Spleen (tissue), 13 donors: ENCODE measurements at places on chromosomes 12 and 14. TPM values are rescaled to one million over a fixed set of nuclear protein-coding genes. Genes with fewer than 3 reads are reported as not detected.

- DNase-seq = no peak
Measured at GRCh38 chr12:31533470-31533869, 57.5 kb downstream of the DENND5B start.

VDR gene
- total RNA-seq = 10.5 TPM

DNA sequence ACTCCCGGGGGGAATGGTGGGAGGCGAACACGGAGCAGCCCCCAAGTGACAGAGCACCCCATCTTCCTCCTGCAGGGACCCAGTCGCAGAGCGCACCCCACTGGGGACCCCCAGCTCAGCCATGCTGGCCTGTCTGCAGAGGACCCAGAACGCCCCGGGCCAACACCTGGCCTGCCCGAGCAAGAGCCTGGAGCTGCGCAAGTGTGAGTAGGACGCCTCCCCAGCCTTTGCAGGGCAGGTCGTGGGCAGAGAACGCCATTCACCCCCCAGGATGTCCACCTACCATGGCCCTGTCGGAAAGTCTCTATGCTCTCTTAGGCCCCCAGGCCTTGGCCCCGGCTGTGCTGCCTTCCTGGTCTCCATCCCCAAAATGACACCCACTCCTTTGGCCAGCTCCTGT lies 30.4 kb downstream of the FAM222A start:
- peak; percentile 59 for DNase-seq

DNA sequence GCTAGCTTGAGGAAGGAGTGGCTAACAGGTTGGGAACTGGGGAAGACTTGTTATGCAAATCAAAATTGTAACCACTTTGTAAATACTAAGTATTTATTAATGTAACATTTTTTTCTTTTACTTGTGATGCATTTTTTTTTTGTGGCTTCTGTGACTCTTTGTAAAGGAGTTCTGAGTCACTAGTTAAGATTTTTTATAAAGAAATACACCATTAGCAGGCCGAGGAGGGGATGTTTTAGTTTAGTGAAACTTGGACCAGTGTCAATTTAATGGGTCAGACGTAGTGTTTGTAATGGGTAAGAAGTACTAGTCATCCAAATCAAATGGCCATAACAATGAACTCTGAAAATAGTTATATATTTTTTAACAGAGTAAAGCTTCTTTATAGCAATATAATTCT lies 43.1 kb downstream of the AKAP6 start:
- no peak for DNase-seq

DNA sequence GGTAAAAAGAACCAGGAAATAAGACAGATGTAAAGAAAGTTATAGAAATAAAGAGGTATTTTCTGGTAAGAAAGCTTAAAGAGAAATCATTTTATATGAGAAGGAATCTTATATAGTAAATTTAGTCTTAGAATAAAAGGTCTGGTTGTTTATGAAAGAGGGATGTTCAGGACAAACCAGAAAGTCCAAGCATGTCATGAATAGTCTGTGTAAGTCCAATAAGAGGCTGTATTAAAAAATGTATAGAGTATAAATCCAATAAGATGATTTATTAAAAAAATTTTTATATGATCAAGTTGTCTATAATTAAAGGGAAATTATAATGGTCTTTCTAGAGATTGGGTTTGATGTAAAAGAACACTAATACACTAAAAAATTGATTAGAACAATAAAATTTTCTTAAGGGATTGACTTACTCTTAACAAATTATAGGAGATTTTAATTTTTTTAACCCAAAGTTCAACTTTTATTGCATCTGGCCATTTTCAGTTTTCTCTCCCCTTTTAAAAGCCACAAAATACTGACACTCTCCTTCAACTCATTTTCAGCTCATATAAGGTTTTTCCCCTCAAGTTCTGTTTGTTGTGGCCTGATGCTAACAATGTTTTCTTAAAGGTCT lies 35.1 kb downstream of the ST8SIA1 start:
- DNase-seq = no peak

ST8SIA1 gene
- total RNA-seq = 5.8 TPM

GRCh38 chr12:123559468-123559867 lies 24.9 kb upstream of the TMED2 start:
- DNase-seq = no peak

DNA sequence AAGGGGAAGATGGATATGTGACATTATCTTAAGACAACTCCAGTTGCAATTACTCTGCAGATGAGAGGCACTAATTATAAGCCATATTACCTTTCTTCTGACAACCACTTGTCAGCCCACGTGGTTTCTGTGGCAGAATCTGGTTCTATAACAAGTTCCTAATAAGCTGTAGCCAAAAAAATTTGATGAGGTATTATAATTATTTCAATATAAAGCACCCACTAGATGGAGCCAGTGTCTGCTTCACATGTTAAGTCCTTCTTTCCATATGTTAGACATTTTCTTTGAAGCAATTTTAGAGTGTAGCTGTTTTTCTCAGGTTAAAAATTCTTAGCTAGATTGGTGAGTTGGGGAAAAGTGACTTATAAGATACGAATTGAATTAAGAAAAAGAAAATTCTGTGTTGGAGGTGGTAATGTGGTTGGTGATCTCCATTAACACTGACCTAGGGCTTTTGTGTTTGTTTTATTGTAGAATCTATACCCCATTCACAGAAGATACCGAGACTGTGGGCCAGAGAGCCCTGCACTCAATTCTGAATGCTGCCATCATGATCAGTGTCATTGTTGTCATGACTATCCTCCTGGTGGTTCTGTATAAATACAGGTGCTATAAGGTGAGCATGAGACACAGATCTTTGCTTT lies 36.9 kb downstream of the PSEN1 start:
- DNase-seq = no peak

DNA sequence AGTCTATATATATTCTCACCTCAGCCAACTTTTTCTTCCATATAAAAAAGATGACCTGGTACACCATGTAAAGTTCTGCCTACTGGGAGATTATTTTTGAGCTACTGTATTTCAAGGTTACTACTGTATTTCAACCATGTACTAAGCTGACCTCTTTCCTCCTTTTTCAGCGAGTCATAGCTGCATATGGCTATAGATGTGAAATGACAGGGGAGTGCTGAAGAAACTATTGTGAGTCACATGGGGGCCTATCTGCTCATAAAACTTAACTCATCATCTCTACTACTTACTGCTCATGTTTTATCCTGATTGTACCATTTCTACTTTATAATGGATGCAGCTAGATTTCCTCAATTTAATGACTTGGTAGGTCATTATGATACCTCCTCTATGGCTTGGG lies 571.4 kb upstream of the ATP2B1 start:
- DNase-seq = no peak

SIRT4 gene
- total RNA-seq = 2.0 TPM

DNA sequence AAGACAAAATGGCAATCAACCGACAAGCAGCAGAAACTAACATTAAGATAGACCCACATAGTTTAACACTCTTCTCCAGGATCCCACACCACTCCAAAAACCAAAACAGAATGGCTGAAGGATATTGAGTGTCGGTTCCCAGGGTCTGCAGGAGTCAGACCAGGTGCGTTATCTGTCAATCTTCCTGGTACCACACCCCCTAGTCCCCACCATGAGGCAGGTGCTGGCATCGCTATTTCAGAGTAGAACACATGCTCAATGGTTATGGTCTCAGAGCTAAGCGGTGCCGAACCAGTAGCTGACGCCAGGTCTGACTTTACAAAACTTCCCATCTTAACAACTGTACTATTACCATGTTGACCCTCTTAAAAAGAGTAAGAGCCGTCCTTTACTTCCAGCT lies 10.2 kb downstream of the STX2 start:
- DNase-seq = no peak

DNA sequence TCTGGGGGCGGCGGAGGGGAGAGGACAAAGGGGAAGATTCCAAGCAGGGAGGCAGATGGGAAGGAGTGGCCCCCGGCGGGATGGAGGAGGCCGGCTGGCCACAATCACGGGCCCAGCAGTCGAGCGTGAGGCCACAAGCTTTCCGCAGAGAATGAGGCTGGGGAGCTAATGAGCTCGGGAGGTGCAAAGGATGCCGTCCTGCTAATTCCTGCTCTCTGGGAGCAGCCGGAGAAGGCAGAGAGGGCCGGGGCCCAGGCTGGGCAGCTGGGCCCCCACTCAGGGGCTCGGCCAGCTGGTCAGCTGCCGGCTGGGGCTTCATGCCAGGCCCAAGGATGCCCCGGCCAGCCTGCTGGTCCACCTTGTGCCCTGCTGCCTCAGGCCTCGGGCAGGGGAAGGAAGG lies 98.1 kb upstream of the LHX5 start:
- no peak for DNase-seq

GRCh38 chr14:91115986-91116770 lies 2.3 kb downstream of the DGLUCY start:
- DNase-seq = no peak

DNA sequence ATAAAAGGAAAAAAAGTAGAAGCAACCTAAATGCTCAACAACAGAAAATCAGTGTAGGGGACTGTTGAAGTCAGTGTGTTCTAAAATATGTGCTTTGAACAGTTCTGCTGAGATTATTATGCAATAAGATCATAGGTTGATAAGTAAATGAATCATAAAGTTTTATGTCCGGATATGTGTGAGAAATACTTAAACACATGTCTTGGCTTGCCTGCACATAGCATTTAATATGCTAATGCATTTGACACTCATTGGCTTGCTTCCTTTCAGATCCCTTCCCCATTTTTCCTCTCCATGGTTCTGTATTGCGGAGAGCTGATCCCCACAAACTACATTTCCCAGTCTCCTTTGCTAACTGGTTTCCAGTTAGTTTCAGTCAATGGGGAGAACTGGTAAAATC lies 573.8 kb upstream of the TBX3 start:
- DNase-seq = no peak

KRT3 gene
- not detected for total RNA-seq

GRCh38 chr12:121214855-121215745 lies 5.2 kb downstream of the P2RX4 start:
- DNase-seq = peak; percentile 28

DNA sequence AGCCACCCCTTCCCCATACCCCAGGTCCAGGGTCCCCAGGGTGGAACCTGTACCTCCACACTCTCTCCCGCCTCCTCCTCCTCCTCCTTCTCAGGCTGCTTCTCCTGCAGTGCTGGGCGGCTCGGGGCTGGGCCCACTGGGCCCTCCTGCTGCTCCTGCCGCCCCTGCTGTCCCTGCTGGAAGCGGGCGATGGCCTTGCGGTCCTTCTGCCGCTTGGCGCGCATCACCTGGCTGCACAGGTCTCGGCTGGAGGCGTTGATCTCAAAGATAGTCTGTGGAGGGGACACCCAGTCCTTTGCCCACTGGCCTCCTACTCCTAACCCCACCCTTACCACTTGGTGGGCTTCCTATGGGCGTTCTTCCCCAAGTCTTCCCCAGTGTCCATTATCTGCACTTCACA lies 14.5 kb downstream of the CFAP73 start:
- no peak for DNase-seq

ALDH1L2 gene
- 5.0 TPM for total RNA-seq

DNA sequence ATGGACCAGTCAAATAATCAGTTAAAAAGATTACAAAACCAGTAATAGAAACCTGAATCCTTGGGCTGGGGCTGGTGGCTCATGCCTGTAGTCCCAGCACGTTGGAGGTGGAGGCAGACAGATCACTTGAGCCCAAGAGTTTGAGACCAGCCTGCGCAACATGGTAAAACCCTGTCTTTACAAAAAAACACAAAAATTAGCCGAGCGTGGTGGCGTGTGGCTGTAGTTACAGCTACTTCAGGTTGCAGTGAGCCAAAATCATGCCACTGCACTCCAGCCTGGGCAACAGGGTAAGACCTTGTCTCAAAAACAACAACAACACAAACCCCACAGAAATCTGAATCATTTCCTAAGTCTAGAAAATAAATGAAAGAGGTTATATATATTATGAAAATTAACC lies 100.6 kb downstream of the HEATR5A start:
- no peak for DNase-seq

HCAR1 gene
- 1.5 TPM for total RNA-seq

DNA sequence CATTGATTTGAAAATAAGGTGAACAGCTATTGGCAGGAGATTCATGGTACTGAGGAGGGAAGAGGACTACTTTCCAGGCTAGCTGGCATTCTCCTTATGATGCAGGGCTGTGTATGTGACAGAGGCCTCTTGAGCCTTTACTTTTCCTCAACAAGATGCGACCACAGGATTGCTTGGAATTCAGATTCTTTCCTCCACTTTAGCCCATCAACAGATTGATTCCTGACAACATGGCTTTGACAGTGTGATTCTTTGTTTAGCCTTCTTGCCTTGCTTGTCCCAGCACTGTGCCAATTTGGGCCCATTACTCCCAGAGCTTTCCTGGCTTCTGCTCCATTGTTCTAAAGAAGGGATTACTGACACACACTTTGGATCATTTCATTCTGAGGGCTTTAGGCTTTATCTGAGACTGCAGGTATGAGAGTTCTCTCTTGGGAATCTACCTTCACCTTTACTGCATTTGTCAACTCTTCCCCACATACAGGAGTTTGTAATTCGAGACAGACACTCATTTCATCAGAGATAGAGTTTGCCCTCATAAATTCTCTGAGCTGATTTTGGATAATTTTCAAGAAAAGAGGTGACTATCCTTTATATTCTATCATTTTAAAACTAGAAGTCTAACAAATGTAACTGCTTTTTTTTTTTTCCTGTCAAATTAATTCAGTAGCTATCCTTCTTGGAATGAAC lies 206.4 kb upstream of the GZMB start:
- DNase-seq = no peak

GRCh38 chr14:69289811-69290520 lies 30.0 kb downstream of the GALNT16 start:
- DNase-seq = no peak

- DNase-seq = no peak
Measured at GRCh38 chr14:36579001-36579555, 3.3 kb downstream of the NKX2-8 start.

GRCh38 chr14:94346841-94347240 lies 23.7 kb upstream of the SERPINA6 start:
- no peak for DNase-seq

OTX2 gene
- total RNA-seq = not detected

DNA sequence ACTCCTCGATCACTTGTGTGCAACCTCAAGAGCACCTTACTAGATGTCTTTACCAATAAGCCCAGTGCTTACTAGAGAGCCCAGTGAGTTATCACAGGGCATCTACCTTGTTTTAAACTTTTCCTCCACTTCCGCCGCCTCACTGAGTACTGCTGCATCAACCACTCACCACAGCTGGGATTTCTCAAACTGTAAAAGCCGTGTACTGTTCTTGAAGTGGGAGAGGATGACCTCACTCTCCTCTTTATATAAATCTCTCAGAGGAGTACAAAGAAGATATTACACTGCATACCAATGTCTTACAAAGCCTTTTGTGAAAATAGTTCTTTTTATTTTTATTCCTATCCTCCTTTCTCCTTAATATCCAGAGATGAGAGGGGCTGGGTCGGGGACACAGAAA lies 94.1 kb downstream of the PLCZ1 start:
- no peak for DNase-seq

GRCh38 chr12:55806982-55807381 lies 10.5 kb downstream of the SARNP start:
- DNase-seq = no peak

DNA sequence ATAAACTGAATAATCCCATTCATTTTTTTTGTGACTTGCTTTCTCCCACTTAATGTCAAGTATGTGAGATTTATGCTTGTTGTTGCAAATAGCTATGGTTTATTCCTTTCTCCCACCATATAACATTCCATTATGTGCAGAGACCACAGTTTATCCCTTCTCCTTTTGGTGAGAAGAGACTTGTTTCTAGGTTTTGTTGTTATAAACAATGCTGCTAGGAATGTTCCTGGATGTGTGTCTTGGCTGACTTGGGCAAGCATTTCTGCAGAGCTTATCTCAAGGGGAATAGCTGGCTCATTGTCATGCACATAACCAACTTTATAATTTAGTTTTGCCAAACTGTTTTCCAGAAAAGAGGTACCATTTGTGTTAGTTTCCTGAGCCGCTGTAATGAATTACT lies 47.6 kb upstream of the PPP1CC start:
- no peak for DNase-seq

PRR4 gene
- 3.5 TPM for total RNA-seq
